ENCODE measurements at places on chromosomes 3 and 15. TPM values are rescaled to one million over a fixed set of nuclear protein-coding genes. Genes with fewer than 3 reads are reported as not detected.

The CSTA gene
- not detected for total RNA-seq

The SLC9C1 gene
- total RNA-seq: not detected

The NUP210 gene
- total RNA-seq: 56.9 TPM

The CFAP100 gene
- not detected for total RNA-seq

The AP3B2 gene
- total RNA-seq: under 0.01 TPM

The ACOX2 gene
- 1.7 TPM for total RNA-seq

The CNOT10 gene
- total RNA-seq: 52.4 TPM

The UPK1B gene
- total RNA-seq: 56.4 TPM

The CCR8 gene
- not detected for total RNA-seq

The GPR27 gene
- total RNA-seq: 1.2 TPM

The PDCD10 gene
- total RNA-seq: 89.8 TPM

The LRRC49 gene
- 18.0 TPM for total RNA-seq

The BAHD1 gene
- 15.7 TPM for total RNA-seq

The GOLGA6A gene
- not detected for total RNA-seq

The TUBGCP4 gene
- total RNA-seq: 15.2 TPM

The MESP2 gene
- 2.5 TPM for total RNA-seq

The TMIE gene
- total RNA-seq: not detected

The WDR76 gene
- total RNA-seq: 35.9 TPM

The TFRC gene
- total RNA-seq: 102 TPM

The TMEM207 gene
- total RNA-seq: not detected

The PSTPIP1 gene
- total RNA-seq: not detected

The KY gene
- under 0.01 TPM for total RNA-seq

The FILIP1L gene
- 24.1 TPM for total RNA-seq

The UROC1 gene
- not detected for total RNA-seq

The OXTR gene
- total RNA-seq: 8.4 TPM

The MUSTN1 gene
- not detected for total RNA-seq

The GOLGA6D gene
- not detected for total RNA-seq

The FETUB gene
- total RNA-seq: 0.36 TPM

The SERPINI1 gene
- 5.4 TPM for total RNA-seq

The PRSS50 gene
- not detected for total RNA-seq

The COL6A5 gene
- not detected for total RNA-seq

The ZNF717 gene
- 3.8 TPM for total RNA-seq

The GPR62 gene
- not detected for total RNA-seq

The PLA2G4B gene
- total RNA-seq: 0.65 TPM

The CD276 gene
- 151 TPM for total RNA-seq

The CHRNB4 gene
- 0.23 TPM for total RNA-seq

The INKA1 gene
- total RNA-seq: 2.5 TPM

Measured in epithelial cell of proximal tubule (primary cell).